ENCODE measurements at places on chromosomes 12 and 14.

DNA sequence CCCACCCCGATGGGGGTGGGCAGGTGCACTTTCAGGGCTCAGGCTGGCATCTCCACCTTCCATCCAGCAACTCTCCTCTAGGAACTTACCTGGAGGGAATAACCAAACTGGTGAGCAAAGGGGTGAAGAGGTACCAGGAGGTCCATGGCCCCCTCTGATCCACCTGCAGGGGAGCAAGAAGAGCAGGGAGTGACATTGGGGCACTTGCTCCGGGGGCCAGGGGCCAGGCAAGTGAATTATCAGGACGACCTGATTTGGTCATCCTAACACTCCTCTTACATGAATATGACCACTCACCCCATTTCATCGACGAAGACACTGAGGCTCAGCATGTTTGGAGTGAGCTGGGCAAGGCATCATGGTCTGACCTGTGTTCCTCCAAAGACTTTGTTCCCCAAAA, 6.0 kb downstream of the DIO3 start:
- DNase-seq = no peak

- DNase-seq = no peak
Observed at GRCh38 chr12:66044731-66045130, 85.8 kb downstream of the LLPH start.

DNA sequence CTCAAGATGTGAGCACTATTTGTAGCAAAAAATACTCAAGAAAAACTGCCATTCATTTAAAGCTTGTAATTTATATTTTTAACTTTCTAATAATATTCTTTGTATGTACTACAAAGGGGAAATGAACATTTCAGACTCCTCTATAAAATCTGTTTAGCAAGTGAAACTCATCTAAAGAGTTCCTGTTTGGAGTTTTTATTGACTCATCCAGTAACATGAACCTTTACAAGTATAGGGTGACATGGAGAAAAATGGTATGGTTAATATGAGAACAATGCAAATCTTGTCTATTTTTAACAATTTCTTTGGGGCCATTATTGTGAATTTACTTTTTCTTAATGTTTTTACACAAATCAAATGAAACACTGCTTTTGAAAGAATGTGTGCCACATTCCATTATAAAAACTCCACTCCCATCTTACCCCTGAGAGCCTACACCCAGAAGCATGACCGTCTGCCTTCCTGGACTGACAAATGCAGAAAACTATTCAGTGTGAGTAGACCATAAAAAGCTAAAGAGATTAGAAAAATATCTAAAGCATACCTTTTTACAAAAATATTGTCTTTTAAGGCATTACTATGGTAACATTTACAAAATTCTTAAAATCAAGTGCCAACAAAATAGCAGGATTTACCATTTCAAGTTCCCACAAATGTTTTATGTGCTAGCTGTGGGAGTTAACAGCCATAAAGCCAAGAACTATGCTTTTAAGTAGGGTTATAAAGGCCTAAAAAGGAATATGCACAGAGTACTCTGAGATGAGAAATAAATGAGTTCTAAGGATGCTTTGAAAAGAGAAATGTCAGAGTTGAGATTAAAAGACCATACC, 144.0 kb downstream of the ADAMTS20 start:
- no peak for DNase-seq

DNA sequence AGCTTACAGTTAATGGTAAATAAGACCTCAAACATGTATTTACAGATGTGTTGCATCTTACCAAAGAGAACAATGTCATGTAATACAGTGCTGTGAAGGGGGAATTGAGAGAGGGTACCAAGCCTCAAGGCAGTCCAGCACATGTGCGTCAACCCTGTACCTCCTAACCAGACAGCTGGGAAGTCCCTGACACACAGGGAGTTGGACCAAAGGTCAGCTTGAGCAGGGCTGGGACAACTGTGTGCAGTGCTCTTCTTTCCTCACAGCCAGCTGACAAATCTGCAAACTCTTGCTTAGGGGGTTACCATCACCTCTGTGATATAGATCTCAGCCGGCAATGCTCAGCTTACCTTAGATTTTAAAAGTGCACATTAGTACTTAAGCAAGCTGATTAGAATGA, 56.8 kb upstream of the RIC8B start:
- no peak for DNase-seq

- DNase-seq = no peak
Observed at GRCh38 chr12:31724557-31724956, 4.3 kb downstream of the AMN1 start.

- no peak for DNase-seq
Observed at GRCh38 chr12:988646-989045, 2.4 kb upstream of the ERC1 start.

DNA sequence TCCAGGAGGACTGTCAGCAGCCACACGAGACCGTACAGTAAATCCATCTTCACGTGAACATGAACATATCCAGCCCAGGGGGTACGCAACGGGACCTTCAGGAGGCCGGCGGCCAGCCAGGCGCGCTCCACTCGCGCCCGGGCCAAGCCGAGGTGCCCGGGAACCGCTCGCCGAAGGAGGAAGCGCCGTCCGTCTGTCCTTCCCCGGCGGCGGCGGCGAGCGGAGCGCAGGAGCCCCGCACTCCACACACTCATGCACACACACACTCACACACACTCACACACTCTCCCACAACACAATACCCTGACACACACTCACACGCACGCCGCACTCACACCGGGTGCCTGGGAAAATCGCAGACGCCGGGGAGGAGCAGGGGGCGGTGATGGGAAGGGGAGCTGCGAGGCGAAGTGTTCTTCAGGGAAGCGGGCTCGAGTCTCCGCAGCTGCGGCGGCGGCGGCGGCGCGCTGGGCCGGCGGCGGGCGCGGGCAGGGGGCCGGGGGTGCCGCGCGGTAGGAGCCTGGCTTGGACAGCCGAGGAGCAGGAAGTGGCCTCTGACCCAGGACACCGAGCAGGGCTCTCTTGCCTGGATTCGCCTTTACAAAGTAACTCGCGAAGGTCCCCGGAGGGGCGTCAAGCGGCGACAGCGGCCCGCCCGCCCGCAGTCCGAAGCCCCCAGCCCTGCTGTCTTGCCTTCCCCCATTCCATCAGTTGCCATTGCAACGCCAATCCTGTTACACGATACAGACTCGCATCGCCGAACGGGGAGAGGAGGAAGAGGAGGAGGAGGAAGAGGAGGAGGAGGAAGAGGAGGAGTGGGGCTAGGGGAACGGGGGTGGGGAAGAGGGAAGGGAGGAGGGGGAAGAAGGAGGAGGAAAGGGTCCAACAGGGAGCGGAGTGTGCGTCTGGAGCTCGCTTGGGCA, 601 bp downstream of the MDGA2 start:
- DNase-seq = no peak

- DNase-seq = no peak
Observed at GRCh38 chr12:93191423-93191822, 186.3 kb upstream of the NUDT4 start.

GRCh38 chr14:75128596-75128990, 1.7 kb upstream of the NEK9 start:
- no peak for DNase-seq

DNA sequence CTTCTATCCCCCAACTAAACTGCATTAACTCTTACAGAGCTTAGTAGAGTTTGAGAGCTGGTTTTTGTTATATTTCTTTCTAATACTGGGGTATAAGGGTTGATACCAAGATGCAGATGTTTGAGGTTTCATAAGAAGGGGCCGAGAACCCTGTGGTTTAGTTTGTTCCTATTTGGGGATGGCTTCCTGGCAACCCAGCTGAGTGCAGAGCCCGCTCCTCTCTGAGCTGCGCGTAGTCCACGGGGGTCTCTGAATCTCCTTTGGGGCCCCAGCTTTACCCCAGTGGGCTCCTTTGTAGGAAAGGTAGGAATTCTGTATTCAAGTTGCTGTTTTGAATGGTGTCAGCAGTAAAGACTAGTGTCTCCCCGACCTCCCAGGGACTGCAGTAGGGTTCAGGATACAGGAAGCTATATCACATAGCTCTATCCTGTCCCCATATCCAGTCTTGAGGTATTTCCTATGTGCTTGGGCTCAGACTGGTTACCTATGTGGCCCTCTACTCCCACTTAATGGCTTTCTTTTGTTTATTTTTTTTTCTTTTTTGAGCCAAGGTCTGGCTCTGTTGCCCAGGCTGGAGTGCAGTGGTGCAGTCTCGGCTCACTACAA, 25.4 kb downstream of the PLXNC1 start:
- no peak for DNase-seq

- no peak for DNase-seq
Observed at GRCh38 chr14:105343194-105343593, 28.6 kb downstream of the PACS2 start.

Measured in stimulated activated CD4-positive, alpha-beta T cell treated with anti-CD3 and anti-CD28 coated beads, Interleukin-1b, Interleukin-23, amount 100 ng/mL, for 1 hour (primary cell).